ENCODE measurements at places on chromosomes 11 and 22. TPM values are rescaled to one million over a fixed set of nuclear protein-coding genes. Genes with fewer than 3 reads are reported as not detected.

DNA sequence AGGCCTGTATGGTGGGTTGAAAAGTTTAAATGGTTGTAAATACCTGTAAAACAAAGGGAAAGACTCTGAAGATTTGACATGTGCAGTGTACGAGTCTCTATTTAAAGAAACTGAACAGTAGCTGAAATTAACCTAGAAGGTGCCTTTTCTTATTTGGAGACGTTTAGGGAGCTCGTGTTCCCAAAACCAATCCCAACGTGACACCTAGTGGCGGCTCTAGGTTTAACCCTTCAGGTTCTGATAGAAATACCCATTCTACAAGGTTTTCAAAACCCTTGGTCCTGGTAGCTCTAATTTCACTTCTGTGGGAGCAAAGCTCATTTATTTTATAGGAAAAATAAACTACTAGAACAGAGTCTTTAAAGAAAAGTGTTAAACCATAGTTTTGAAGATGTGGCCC lies 258.3 kb downstream of the LRRC4C start:
- no peak overlapping the region for H3K4me3 ChIP-seq
- no peaks in the 10 kb centered on the region for H3K27me3 ChIP-seq
- H3K36me3 ChIP-seq: no peaks in the 10 kb centered on the region
- H3K4me1 ChIP-seq: no peaks in the 10 kb centered on the region
- no peak for DNase-seq

GRCh38 chr22:19181786-19182471 lies 3.4 kb upstream of the SLC25A1 start:
- no peak overlapping the region for H3K4me3 ChIP-seq
- H3K4me1 ChIP-seq: peaks cover 16% of the 10 kb centered on the region
- DNase-seq: no peak
- H3K36me3 ChIP-seq: no peaks in the 10 kb centered on the region
- H3K27me3 ChIP-seq: no peaks in the 10 kb centered on the region

Gene SERHL2
- 5.1 TPM for total RNA-seq

DNA sequence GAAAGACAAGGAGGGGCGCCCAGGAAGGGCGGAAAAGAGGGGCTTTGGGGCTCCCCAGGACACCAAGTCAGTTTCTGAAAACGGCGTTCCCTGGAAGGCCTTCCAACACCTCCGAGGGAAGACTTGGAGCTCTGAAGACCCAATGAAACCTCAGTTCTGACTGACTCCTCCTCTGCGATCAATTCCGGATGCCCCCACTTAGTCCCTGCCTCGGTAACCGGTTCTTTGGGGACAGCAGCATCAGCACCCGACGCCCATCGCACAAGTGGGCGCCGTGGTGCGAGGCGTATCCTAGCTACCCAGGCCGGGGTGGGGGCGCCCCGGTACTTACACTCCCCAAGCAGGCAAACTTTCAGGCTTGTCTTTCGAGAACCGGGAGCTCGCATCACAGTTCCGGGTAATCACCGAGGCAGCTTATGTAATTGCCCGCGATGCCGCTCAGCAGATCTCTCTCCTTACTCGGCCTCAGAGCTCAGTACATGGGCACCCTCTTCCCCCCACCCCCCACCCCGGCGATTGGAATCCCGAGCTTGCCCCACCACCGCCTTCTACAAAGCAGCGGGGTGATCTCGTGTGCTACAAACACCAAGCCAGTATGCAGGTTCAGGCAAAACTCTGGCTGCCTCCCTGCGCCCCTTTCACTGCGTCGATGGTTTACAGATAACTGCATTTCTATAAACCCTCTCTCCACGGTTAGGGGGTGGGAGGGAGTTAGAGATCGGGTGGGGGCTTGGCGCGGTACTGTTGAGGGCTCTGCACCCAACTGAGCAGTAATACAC lies 2.0 kb downstream of the TENM4 start:
- H3K36me3 ChIP-seq: no peaks in the 10 kb centered on the region
- H3K4me3 ChIP-seq: peak overlapping the region; percentile 63
- peaks cover 36% of the 10 kb centered on the region for H3K4me1 ChIP-seq
- H3K27me3 ChIP-seq: peaks cover 96% of the 10 kb centered on the region
- no peak for DNase-seq

Gene CSNK2A3
- 1.4 TPM for total RNA-seq

GRCh38 chr22:19048531-19048930 lies 73.7 kb downstream of the DGCR2 start:
- no peak for DNase-seq
- no peaks in the 10 kb centered on the region for H3K27me3 ChIP-seq
- H3K36me3 ChIP-seq: peaks cover 62% of the 10 kb centered on the region

DNA sequence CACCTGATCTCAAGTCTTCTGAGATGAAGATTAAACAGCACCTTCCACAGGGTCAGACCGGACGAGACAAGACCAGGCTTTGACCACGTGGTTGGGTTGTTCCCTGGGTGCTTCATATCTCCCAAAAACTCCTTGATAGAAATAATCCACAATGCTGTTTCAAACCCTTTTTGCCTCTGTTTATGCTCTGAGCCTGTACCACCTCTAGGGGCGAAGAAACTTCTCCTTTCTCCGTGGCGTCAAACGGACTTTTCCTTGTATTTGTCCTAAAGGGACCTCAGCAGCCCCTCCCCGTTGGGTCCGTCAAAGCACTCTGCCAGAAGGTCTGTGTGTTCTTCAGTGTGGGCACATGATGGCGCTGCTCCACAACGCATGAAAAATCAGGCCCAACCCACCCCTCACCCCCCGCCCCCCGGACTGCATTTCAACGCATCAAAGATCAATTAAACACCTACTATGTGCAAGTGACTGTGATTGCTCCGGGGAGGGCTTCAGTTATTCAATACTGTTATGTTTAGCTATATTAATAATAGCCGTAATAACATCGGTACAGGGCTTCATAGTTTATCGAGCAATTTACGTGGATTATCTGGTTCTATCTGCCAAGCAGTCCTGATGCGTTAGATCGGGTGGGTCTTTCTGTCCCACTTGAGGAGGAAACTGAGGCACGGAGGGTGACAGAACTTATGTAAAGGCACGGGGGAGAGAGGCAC lies 17.3 kb upstream of the EIF3D start:
- DNase-seq: no peak
- no peaks in the 10 kb centered on the region for H3K36me3 ChIP-seq
- H3K27me3 ChIP-seq: no peaks in the 10 kb centered on the region
- H3K27ac ChIP-seq: no peak overlapping the region
- H3K4me3 ChIP-seq: no peak overlapping the region

Gene CDC42BPG
- 23.1 TPM for total RNA-seq

DNA sequence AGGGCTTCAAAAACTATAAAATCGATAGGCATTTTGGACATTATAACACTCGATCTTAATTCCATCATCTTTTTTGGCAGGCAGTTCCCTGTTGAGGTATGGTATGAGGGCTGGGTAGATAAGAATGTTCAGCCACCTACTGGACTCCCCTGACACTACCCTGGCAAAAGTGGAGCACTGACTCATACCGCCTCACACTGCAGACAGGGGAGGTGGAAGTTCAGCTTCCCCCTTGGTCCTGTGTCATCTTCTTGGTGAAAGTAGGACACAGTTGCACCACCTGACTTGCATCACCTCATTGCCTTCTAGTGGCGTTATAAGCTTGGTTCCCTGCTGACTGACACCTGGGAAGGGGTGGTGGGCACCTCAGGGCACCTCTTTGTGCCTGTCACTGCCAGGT lies 30.4 kb downstream of the PAAF1 start:
- no peaks in the 10 kb centered on the region for H3K4me1 ChIP-seq
- no peak overlapping the region for H3K4me3 ChIP-seq
- H3K27ac ChIP-seq: no peak overlapping the region
- H3K27me3 ChIP-seq: no peaks in the 10 kb centered on the region
- H3K36me3 ChIP-seq: no peaks in the 10 kb centered on the region

- H3K27ac ChIP-seq: no peak overlapping the region
- peaks cover 19% of the 10 kb centered on the region for H3K4me1 ChIP-seq
- no peak for DNase-seq
- no peaks in the 10 kb centered on the region for H3K27me3 ChIP-seq
Measured at GRCh38 chr11:130728185-130729180, 187.8 kb downstream of the SNX19 start.

- DNase-seq: no peak
- H3K27me3 ChIP-seq: no peaks in the 10 kb centered on the region
- H3K27ac ChIP-seq: peak overlapping the region; percentile 31
- H3K4me1 ChIP-seq: peaks cover 8% of the 10 kb centered on the region
- H3K36me3 ChIP-seq: peaks cover 91% of the 10 kb centered on the region
Measured at GRCh38 chr11:114073828-114074381, 14.4 kb downstream of the ZBTB16 start.

DNA sequence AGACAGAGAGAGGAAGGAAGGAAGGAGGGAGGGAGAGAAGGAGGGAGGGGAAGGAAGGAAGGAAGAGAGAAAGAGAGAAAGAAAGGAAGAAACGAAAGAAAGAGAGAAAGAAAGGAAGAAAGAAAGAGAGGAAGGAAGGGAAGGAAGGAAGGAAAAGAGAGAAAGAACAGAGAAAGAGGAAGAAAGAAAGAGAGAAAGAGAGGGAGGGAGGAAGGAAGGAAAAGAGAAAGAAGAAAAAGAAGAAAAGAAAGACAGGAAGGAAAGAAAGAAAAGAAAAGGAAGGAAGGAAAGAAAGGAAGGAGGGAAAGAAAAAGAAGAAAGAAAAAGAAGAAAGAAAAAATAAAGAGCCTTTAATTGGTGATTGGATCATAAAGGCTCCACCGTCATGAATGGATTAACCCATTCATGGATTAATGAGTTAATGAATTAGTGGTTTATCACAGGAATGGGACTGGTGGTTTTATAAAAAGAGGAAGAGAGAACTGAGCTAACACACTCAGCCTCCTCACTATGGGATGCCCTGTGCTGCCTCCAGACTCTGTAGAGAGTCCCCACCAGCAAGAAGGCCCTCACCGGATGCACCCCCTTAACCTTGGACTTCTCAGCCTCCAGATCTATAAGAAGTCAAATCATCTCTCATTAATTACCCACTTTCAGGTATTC lies 9.0 kb upstream of the PLAAT2 start:
- H3K4me1 ChIP-seq: peaks cover 34% of the 10 kb centered on the region
- no peak overlapping the region for H3K4me3 ChIP-seq
- H3K36me3 ChIP-seq: no peaks in the 10 kb centered on the region
- H3K27me3 ChIP-seq: no peaks in the 10 kb centered on the region
- H3K27ac ChIP-seq: no peak overlapping the region
- no peak for DNase-seq

- H3K4me1 ChIP-seq: no peaks in the 10 kb centered on the region
- H3K36me3 ChIP-seq: no peaks in the 10 kb centered on the region
- no peaks in the 10 kb centered on the region for H3K27me3 ChIP-seq
Measured at GRCh38 chr11:19013181-19013857, 47.2 kb downstream of the MRGPRX2 start.

Gene OR8G5
- not detected for total RNA-seq

DNA sequence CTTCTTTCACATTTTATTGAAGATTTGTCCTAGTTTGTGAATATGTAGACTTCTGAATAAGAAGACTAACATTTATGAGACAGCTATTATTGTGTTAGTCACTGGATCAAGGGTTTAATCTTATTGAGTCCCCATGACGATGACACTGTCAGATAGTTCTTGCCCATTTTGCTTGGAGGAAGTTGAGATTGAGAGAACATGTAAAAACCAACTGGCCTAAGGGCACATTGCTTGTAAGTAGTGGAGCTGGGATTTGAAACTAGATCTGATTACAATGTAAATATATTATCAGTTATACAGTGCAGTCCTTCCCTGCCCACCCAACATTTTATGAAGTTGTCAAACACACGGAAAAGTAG lies 134.7 kb downstream of the HIPK3 start:
- no peak overlapping the region for H3K27ac ChIP-seq
- no peak overlapping the region for H3K4me3 ChIP-seq
- H3K36me3 ChIP-seq: no peaks in the 10 kb centered on the region
- DNase-seq: no peak
- no peaks in the 10 kb centered on the region for H3K4me1 ChIP-seq

Gene FAT3
- total RNA-seq: 0.08 TPM

Measured in esophagus squamous epithelium (tissue), 5 donors.